ENCODE measurements at places on chromosomes 1 and 21.
A peak's percentile ranks its signal among the peaks of the same experiment; 100 is the strongest.

GRCh38 chr1:90319918-90320317, 325.0 kb downstream of the ZNF326 start:
- DNase-seq = no peak

GRCh38 chr1:202804126-202804525, 4.1 kb downstream of the KDM5B start:
- no peak for DNase-seq

DNA sequence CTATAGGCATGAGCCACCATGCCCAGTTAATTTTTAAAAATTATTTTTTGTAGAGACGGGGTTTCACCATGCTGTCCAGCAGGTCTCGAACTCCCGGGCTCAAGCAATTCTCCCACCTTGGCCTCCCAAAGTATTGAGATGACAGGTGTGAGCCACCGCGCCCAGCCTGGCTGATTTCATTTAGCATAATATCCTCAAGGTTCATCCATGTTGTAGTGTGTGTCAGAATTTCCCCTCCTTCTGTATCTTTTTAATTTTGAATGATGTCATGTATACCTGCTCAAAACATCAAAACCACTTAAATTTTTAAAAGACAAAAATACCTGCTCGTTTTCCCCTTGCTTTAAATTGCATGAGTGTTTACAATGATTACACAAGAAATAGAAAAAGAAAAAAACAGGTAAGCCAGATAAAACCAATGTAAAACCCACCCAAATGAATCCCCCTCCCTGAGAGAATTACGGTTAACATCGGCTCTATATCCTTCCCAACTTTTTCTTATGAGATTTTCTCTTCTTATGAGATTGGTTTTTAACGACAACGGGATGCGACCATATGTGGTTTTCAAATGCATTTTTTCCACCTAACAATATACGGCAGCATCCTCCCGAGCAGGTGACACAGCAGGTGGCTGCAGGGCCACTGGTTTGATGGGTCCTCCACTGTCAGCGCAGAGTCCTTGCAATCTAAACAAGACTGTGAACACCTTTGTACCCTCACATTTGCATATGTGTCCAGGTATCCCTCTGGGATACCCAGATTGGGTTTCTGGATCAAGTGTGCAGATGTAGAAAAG, 22.1 kb downstream of the IFFO2 start:
- DNase-seq = no peak

GRCh38 chr1:115680730-115681111, 39.0 kb downstream of the VANGL1 start:
- no peak for DNase-seq

DNA sequence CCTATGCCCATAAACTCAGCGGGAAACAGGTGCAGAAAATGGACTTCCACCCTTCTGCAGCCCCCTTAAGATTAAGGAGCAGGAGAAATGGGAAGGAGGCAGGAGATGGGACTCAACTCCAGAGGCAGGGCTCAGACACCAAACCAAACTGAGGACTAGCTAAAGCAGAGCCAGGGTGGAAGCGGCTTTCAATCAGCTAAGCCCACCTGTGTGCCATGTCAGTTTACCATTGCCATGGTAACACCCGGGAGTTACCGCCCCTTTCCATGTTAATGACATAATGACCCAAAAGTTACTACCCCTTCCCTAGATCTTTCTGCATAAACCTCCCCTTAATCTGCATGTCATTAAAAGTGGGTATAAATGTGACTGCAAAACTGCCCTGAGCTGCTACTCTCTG, 653.5 kb downstream of the PTPRU start:
- peak; percentile 48 for DNase-seq

DNA sequence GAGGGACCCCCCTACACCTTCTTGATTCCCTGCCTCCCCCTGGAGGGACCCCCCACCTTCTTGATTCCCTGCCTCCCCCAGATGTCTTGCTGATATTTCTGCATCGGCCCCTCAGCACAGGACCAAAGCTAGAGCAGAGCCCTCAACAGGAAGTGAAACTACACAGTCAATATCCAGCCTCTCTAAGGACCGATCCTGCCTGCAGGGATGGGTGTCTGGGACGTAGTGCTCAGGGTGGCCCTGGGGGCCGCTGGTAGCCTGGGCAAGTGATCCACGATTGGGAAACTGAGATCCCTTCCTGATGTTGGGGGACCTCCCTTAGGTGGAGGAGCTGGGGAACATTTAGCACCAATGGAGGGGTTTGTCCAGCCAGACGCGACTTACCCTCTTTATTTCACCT, 3.9 kb upstream of the LEFTY2 start:
- peak; percentile 79 for DNase-seq

Measured in Karpas-422 (cell line).